ENCODE measurements at places on chromosomes 3 and 15.

- DNase-seq, result no peak
Observed at GRCh38 chr15:51731549-51732267, 5.7 kb downstream of the LYSMD2 start.

GRCh38 chr15:101045236-101045646 is 126.1 kb downstream of the LRRK1 start:
- no peak for DNase-seq

GRCh38 chr15:85118581-85118980 is 136.9 kb downstream of the PDE8A start:
- no peak for DNase-seq

DNA sequence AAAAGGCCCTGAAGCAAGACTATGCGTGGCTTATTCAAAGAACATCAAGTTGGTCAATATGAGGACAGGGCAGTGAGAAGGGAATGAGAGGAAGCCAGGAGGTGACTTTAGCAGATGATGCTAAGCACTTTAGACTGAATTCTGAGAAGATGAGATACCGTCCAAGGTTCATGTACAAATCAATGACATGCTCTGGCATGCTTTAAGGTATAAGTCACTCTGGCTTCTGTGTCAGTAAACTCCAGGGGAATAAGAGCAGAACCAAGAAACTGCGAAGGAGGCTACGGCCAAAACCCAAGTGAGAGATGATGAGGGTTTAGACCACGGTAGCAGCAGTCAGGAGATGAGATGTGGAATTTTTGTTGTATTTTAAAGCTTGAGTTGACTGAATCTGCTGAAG is 8.9 kb upstream of the CCDC50 start:
- no peak for DNase-seq
